ENCODE measurements at places on chromosomes 4 and X.
A peak's percentile ranks its signal among the peaks of the same experiment; 100 is the strongest.

GRCh38 chrX:5823903-5824302 is 404.8 kb downstream of the NLGN4X start:
- DNase-seq, result no peak

DNA sequence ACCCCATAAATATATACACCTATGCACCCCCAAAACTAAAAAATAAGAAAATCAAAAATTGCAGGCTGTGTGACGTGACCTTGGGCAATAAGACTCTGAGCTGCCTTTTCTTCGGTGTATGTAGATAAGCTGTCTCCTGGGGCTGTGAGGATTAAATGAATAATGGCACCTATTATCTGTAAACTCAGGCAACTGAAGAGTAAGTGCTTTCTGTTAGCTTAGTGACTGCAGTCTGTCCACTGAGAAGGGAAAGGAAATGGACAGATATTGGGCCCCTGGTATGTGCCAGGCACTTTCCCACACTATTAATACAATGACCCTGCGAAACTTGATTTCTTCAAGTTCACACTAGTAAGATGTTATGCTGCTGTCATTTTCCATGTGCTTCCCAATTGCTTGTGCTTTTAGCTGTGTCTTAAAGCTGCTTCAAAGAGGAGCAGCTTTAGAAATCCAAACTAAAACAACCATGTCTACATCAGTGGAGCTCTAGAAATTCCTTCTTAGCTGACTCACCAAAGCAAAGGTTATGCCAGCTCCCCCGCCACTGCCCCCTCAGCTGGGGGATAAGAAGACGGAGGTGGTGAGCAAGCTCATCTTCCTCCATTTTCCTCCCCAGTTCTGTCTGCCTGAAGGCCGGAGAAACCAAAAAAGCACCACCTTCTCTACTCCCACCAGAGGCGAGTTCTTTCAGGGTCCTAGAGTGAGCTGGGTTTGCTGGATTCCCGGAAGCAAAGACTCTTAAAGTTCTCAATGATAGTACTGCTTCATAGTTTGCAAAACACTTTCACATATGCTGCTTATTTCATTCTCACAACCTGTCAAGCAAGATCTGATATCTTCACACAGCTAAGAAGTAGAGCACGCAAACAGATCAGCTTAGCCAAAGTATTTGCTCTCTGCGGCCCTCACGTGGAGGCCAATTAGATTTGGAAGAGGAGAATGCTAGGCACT is 8.8 kb upstream of the DGAT2L6 start:
- DNase-seq, result no peak

DNA sequence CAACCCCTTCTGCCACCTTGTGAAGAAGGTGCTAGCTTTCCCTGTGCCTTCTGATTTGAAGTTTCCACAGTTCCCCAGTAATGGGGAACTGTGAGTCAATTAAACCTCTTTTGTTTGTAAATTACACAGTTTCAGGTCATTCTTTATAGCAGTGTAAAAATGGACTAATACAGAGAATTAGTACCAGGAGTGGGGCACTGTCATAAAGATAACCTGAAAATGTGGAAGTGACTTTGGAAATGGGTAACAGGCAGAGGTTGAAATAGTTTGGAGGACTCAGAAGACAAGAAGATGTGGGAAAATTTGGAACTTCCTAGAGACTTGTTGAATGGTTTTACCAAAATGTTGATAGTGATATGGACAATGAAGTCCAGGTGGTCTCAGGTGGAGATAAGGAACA is 131.0 kb upstream of the HAND2 start:
- no peak for DNase-seq

GRCh38 chr4:141721174-141721573 is 84.8 kb downstream of the IL15 start:
- DNase-seq, result no peak

GRCh38 chr4:83112231-83112630 is 2.3 kb downstream of the PLAC8 start:
- DNase-seq, result no peak

DNA sequence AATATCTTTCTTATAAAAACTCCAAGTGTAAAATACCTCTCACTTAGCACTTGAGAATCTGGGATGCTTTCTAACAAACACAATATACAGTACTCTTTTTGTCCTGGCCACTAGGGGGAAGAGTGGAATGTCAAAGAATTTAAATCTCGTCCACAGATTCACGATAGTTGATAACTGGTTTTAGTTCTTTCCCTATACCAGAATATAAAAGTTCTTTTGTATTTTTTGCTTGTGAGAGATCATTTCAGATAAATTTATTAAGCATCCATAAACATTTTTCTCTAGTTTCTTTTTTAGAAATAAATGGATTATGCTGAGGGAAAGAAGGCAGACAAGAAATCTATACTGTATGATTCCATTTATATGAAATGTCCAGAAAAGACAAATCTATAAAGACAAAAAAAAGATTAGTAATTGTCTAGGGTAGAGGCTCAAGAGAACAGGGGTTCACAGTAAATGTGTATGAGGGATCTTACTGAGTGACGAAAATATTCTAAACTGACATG is 50.4 kb downstream of the MGARP start:
- DNase-seq, result peak; percentile 54

- DNase-seq, result no peak
Measured at GRCh38 chr4:84689197-84689596, 106.3 kb downstream of the CDS1 start.

DNA sequence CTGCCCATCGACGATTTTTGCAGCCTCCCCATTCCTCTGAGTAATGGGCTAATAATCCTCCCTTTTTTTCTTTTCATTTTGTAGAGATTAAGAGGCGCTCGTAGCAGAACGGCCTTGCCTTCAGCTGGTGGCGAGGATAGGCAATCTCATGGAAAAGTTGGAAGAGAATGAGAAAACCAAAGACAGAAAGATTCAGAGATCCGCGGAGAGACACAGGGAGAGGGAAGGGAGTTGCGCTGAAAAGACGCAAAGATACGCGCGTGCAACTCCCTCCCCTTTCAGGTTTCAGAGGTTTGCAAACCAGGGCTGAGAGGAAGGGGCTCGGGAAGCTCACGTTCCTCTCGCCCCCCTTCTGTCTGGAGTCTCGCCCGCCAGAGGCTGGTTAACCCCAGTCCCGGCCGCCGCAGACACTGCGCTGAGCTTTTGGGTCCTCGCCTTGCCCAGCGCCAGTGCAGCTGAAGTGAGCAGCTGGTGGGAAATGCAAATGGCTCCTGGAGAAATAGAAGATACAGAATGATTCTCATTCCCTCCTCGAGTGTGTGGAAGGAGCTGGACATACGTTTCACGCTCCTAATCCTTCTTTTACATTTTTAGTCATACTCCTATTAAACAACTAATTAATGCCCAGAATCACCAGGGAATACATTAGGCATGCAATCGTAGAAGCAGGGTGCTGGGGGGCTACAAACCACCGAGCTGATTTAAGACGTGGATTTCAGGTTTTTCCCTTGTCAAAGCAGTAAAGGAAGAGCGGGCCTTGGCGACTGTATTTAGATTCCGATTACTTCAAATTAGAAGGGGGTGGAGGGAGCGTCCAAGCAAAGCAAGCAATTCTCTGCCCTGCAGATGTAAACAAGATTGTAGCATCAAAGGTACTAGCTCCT is 16.6 kb upstream of the PITX2 start:
- no peak for DNase-seq

DNA sequence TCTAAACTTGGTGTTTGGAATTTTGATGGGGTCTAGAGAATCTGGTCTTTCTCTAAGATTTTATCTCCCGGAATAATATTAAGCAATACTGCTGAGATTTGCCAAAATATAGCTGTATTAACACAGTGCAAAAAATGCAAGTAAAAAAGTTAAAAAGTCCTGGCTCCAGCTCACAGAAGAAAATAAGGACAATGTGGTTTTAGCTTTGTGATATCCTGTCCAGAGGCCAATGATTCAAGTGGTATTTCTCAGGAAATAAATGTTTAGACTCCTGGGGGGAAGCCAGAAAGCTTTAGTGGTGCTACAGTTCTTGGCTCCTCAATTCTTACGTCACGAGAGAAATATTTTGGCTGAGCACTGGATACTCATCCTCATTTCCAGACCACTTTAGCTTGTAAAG is 40.9 kb upstream of the IL13RA2 start:
- DNase-seq, result no peak

DNA sequence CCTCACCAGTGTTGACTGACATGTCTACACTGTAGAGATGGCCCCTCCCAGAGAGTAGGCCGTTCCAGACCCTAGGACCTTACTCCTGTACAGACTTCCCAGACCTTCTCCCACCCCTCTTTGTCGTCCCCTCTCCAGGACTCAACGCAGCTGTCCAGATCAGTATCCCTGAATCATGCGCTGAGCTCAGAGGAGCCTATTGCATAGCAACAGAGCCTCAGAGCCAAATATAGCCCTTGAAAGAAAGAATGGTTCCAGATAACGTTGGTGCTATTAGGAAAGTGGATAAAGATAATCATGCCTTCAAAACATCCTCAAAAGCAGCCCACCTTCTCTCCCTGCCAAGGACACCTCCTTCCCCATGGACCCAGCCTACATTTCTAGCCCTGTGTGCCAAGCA is 27.8 kb upstream of the NXF3 start:
- no peak for DNase-seq

DNA sequence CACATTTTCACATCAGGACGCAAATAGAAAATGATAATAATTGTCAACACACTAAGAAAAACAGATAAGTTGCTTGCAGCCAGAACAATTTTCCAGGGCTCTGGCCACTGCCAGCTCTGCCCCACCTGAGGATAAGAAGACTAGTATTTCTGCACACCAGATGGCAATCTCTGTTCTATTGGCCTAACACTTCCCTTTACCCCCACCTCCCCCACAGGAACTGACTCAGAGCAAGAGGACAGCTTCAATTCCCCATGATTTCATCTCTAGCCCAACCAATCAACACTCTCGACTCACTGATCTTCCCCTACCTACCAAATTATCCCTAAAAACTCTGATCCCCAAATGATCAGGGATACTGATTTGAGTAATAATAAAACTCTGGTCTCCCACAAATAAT is 164.0 kb downstream of the SMARCA1 start:
- no peak for DNase-seq

DNA sequence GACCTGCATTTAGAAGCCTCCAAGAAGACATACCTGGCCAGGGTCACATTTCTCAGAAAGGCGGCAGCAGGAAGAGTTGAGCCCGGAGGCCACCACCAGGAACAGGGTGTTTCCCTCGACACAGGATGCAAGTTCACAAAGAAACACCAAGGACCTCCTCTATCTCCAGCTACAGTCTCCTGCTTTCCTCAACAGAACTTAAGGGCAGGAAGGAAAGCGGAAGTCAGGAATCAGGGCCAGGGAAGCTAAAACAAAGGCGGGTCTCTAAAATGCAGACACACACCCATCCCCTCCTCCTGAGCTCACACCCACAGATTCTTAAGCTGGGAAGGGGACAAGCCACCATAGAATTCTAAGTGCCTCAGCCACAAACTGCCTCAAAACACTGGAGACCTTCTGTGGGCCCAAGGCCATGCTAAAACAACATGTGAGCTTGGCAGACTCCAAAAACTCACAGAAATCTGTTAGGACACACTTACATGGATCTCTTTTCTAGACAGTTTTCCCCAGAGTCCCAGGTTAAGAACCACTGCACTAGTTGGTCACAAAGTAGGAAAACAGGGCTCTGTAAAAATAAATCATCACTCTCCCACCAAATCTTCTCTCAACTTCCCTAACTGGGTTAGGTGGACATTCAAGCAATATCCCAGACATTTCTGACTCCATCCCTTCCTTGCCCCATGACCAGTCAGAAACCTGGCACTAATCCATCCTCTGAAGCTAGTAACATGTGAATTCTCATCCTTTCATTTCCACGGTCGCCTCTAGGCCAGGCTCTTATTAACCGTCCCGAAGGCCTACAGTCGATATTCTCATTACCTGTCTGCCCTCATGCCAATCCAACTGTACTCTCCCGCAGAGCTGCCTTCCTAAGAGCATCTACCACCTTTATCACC is 163.2 kb downstream of the APBB2 start:
- DNase-seq, result no peak
